ENCODE measurements at places on chromosomes 6 and 20. TPM values are rescaled to one million over a fixed set of nuclear protein-coding genes. Genes with fewer than 3 reads are reported as not detected.

The OR2J3 gene
- total RNA-seq = not detected

The PNLDC1 gene
- total RNA-seq = 0.19 TPM

The MRAP2 gene
- 3.7 TPM for total RNA-seq

The PGC gene
- total RNA-seq = not detected

The HLA-G gene
- 0.19 TPM for total RNA-seq

DNA sequence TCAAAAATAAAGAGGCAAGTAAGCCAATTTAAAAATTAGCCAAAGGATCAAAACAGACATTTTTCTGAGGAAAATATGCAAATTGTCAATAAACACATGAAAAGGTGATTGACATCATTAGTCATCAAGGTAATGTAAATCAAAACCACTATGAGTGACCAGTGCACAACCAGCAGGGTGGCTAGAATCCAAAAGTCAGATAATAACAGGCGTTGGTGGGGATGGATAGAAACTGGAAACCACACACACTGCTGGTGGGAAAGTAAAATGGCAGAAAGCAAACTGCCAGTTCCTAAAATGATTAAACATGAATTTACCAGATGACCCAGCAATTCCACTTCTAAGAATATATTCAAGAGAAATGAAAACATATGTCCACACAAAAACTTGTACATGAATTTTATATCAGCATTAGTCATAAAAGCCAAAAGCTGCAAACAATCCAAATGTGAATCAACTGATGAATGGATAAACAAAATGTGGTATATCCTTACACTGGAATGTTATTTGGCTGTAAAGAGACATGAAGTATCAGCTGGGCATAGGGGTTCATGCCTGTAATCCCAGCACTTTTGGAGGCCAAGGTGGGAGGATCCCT, 74.8 kb upstream of the MBOAT1 start:
- DNase-seq = no peak

DNA sequence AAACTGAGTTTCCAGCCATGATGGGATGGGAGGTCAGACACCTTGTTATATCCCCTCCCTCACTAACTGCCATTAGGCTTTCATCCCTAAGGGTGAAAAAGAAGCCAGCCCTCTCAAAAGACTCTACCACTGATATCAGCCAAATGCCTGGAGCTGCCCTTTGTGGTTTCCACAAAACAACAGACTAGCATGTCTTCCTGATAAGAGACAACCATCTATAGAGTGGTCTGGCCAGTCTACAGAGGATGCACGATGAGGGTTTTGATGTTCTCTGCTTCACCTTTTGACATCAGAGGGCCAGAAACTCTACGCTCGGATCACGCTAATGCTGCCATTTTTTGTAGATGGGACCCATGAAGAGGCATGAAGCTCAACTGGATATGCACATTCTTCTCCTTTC, 61.7 kb upstream of the ARHGAP18 start:
- no peak for DNase-seq

DNA sequence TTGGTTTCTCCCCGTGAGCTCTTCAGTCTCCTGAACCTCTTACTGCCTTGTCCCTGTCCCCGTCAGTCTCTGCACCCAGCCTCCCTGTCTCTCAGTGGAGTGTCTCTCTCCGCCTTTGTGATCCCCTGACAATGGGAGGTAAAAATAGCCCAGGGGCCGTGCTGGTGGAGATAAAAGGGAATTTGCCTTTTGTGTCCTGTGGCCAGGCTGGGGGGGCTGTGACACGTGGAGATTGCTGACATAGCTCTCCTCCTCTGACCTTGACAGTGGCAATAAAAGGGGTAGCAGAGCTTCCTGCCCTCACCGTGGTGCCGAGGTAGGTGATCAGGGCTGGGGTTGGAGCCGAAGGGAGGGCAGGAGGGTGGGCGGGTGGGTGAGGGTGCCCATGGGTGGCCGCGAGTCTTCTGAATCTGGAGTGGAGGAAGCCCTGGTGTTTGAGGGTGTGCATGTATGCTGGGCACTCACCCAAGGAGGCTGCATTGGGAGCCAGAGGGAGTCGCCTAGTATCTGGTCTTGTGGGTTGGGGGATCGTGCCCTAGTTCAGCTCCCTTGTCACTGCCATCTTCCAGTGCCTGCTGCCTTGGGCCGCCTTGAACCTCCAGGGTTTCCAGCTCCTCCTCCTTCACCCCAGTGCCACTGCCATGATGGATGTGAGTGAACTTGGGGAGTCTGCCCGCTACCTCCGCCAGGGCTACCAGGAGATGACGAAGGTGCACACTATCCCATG, 21.9 kb downstream of the MYH7B start:
- no peak for DNase-seq

DNA sequence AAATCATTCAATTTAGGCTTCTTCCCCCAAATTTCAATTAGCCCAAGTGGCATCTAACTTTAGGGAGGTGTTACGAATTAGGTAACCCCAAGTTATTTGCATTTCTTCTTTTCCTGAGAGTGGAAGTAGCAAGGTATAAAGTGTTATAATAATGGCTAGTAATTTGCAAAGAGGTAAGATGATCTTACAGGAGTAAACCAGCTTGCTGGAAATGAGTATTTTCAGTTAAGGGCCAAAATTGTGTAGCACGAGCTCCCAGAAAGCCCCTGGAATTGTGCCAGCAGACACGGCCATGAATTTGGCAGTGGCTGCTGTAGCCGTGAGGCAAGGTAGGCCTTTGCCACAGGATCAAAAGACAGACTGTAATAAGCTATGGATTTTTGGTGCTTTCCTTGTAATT, 38.0 kb downstream of the CITED2 start:
- DNase-seq = no peak

DNA sequence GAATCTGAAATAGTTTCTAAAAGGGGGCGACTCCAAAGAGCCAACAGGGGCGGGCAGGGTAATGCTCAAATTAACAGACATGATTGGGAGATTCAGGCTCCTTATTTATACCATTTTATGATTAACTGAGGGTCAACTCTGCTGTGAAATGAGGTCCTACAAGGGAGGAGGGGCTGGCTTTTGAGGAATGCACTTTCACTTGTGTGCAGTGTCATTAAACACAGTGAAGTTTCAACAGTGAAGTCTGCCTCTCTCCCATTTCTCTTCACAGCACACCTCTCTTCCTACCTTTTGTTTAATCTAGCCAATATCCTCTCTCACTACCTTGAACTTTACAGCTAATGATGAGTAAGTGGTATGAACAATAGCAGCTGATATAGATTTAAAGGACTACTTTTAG, 557.3 kb upstream of the CITED2 start:
- no peak for DNase-seq

DNA sequence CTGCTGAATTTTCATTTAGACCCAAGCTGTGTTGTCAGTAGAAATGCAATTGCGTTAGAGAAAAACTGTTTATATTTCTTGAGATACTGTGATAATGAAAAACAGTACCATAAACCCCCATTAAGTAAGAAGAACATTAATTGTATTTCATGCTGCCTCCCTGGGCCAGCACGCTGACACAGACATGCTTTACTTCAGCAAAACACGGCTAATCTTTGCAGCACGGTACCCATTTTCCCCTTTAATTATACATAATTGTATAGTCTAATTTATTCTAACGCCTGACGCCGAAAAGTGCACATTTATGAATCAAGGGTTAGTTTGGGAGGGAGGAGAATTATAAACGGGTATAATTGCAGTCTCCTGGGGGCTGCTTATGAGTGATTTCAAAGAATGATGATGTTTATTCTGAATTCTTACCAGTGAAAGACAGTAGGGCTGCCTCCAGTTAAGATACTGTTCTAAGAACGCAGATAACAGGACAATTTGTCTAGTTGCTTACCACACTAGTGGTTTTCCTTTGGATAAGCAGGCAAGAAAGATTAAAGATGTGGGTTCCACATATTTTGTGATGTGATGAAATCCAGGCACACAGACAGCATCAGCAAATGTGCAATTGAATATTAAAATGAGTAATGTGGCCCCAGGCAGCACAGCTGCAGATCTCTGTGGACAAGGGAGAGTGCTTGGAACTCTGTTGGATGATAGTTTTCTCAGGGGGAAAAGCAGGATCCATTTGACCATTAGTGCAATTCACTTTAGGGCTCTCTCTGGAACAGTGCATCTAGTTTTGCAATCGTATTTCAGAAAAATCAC, 4.7 kb upstream of the SULF2 start:
- no peak for DNase-seq

GRCh38 chr6:142207265-142207877, 60.3 kb downstream of the VTA1 start:
- no peak for DNase-seq

- DNase-seq = no peak
These were observed 173.4 kb downstream of the PLCB1 start for GRCh38 chr20:8305449-8305978.

GRCh38 chr6:104126315-104127005, 733.3 kb downstream of the HACE1 start:
- DNase-seq = no peak

DNA sequence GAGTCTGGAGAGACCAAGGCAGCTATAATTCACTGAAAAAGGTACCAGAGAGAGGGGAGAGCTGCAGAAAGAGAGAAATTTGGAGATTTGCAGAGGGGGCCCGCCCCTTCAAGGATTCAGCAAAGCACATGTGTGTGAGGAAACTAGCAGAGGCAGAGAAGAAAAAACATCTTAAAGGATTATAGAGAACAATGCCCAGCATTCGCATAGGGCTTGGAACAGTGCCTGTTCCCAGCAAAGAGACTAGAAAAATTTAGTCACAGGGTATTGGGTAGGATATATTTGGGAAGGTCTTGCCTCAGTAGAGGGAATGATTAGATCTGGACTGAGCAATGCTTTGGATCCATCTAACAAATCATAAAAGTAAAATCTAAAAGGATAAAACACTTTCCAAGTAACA, 44.0 kb downstream of the SRPK1 start:
- DNase-seq = no peak

DNA sequence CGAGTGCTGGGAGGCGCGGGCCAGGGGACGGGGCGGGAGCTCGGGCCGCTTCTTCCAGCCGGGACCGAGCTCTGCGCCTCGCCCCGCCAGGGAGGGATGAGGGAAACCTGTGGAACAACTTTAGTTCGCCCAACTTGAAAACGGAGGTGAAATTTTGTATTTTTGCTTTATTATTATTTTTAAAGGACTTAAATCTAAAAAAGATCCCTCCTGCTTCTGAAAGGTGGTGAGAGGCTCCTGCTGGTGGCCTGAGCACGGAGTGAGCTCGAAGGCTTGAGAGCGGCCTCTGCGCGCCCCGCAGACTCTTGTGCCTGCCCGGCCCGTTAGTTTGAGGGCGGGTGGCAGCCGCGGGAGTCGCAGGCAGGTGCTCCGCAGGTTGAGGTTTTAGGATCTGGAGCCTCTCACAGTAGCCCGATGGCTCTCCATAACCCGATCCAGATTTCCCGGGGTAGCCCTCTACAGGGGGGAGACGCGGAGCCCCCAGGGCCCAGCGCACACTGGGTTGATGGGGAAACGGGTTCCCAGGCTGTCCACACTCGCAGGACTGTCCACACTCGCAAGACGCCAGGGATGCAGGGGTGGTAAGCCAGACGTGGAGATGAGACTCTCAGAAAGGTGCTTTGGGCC, 46.2 kb upstream of the SUPT3H start:
- no peak for DNase-seq
